M059J (cell line): ENCODE measurements at places on chromosomes 4 and X. TPM values are rescaled to one million over a fixed set of nuclear protein-coding genes. Genes with fewer than 3 reads are reported as not detected.

The HAND2 gene
- not detected in 2 replicates for total RNA-seq

The USP17L11 gene
- not detected in 2 replicates for total RNA-seq

The TCEAL6 gene
- total RNA-seq: not detected in 2 replicates

The LINC00632 gene
- 20.7 and 22.6 TPM in 2 replicates for total RNA-seq

The RAB28 gene
- total RNA-seq: 28.5 and 40.2 TPM in 2 replicates

The ADRA2C gene
- not detected in 2 replicates for total RNA-seq

The N4BP2 gene
- total RNA-seq: 1.1 and 2.3 TPM in 2 replicates

The MAGT1 gene
- total RNA-seq: 133 and 198 TPM in 2 replicates

DNA sequence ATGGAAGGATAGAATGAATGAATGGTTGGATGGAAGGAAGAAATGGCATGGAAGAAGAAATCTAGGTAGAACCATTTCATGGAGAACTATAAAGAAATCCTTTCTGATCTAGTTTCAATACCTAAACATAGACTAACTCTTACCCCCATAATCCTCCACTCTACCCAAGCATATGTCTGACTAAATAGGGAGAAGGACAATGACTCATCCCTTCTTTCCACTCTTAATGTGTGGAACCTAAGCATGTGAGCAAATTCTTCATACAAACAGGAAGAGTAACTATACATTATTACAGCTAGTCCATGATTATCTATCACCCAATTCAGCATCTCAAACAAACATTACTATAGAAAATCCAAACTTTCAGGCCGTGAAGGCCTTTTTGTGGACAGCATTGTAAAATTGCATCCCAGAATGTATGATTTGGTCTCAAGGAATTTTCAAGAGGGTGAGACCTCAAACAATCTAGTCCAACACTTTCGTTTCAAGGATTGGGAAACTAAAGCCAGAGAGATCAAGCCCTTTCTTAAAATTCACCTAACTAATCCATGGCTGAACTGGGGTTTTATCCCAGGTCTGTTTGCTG is 11.2 kb downstream of the C1QTNF7 start:
- DNase-seq: peak; percentile 23

- DNase-seq: peak; percentile 60
Observed at GRCh38 chrX:9352694-9353411, 112.0 kb upstream of the TBL1X start.

DNA sequence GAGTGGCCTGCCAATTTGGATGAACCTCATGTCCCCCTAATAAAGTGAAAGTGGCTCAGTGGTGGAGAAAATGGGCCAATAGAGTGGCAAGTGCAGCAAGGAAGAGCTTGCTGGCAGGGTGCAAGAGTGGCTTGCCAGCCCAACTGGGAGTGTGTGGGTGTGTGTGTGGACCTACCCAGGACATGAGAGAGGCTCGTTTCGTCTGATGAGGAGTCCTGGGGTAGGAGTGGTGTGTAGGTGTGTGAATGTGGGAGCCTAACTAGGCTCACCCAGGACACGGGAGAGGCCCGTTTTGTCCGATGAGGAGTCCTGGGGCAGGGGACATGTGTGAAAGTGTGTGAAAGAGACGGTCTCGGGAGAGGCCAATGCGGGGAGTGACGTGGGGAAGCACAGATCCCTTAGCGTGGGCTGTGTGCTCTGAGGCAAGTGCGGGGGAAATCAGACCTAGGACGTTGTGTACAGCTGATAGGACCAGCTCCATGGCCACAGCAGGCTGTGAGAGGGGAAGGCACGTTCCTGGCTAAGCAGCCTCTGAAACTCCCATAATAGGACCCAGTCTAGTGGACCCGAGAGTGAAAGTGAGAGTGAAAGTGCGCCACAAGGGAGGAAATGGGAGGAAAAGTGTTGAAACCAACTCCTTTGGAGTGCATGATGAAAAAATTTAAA is 5.3 kb downstream of the GAGE10 start:
- DNase-seq: peak; percentile 19

DNA sequence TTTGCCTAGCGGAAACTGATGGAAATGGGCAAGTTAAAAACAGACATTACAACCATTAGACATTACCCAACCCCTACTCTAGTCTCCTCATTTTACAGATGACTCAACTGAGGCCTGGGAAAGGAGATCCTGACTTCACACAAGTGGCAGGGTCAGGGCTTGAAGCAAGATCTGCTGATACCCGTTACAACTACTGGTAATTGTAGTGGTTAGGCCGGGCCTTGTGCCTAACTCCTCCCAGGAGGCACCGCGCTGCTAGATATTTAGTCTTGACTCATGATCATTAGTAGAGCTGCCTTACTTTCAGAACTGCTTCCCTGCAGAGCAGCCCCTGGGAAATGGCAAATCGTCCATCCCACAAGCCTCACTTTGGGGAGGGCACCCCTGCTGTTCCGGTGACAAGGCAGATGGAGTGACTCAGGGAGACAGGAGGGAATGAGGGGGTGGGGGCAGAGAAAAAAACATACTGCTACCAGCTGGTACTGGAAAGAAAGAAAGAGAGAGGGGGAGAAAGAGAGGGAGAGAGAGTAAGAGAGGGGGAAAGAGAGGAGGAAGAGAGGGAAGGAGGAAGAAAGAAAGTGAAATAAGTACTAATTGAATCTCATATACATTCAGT is 12.2 kb downstream of the ARHGEF6 start:
- DNase-seq: peak; percentile 98

DNA sequence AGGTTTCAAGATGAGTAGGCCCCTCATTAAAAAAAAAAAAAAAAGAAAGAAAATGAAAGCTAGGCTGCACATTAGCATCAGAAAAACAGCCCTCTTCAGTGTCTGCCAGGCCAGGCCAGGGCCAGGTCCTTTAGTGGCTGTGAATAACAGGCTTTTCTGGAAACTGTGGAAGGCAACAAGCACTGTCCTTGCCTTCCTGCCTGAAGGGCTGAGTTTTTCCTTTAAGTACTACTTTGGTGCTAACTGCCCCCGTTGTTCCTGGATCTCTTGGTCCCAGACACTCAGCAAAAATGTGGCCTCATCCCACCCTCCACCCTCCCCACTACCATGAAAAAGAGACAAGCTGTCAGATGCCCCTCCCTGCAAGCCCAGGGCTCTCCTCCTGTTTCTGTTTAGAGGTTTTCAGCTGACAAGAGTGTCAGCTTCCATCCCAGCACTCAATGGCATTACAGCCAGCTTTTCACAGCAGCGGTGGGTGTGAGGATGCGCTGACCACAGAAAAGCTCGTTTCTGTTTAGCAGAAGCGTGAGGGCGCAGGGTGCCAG is 174.2 kb downstream of the NHS start:
- DNase-seq: no peak

- no peak for DNase-seq
Observed at GRCh38 chrX:115912372-115912897, 258.1 kb upstream of the AGTR2 start.

- DNase-seq: no peak
Observed at GRCh38 chr4:55530691-55531090, 16.0 kb downstream of the CLOCK start.

- no peak for DNase-seq
Observed at GRCh38 chr4:9608300-9608699, 164.1 kb downstream of the DEFB131A start.

- DNase-seq: no peak
Observed at GRCh38 chr4:32002037-32002747, 1282.0 kb downstream of the PCDH7 start.

- no peak for DNase-seq
Observed at GRCh38 chr4:89070041-89070440, 13.1 kb upstream of the FAM13A start.

- no peak for DNase-seq
Observed at GRCh38 chr4:80918004-80918403, 112.5 kb upstream of the BMP3 start.

DNA sequence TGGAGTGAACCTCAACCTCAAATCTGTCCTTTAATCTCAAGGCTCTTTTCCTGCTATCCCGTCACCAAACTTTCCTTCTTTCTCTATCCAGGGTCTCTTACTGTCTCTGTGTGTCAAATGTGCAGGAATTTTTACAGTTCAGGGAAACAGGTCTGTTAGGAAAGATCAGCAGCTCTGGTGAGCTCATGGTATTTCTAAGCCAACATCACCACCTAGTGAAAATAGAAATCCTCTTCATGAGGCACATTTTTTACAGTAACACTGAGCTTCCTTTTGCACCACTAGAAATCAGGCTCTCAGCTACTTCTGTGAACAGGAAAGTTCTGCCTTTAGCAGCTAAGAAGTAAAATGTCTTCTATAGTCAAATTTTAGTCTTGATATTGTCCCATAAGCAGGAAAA is 39.6 kb downstream of the NUDT11 start:
- peak; percentile 5 for DNase-seq

- DNase-seq: no peak
Observed at GRCh38 chr4:183940864-183941263, 35.8 kb downstream of the STOX2 start.

DNA sequence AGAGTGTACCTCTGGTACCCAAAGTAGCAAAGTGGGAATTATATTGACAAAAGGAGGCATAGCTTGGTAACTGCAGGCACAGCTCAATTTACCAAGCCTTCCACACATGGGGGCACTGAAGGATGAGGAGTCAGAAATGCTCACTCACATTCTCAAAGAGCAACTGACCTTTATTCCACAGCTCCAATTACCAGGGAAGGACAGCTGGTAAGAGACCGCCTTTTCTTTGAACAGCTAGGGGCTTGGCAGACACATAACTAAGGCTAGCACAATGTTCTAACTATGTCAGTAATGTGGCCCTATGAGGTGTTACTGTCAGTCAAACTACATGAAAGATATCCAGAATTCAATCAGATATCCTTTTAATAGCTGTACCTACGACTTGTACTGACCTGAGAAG is 20.5 kb upstream of the STS start:
- DNase-seq: no peak

GRCh38 chrX:46703980-46704379 is 54.9 kb downstream of the SLC9A7 start:
- no peak for DNase-seq

- DNase-seq: no peak
Observed at GRCh38 chrX:30814978-30815377, 74.1 kb downstream of the TAB3 start.

- DNase-seq: no peak
Observed at GRCh38 chrX:96576368-96576767, 108.3 kb upstream of the DIAPH2 start.
